ENCODE measurements at places on chromosomes 2 and 18.
A peak's percentile ranks its signal among the peaks of the same experiment; 100 is the strongest.

DNA sequence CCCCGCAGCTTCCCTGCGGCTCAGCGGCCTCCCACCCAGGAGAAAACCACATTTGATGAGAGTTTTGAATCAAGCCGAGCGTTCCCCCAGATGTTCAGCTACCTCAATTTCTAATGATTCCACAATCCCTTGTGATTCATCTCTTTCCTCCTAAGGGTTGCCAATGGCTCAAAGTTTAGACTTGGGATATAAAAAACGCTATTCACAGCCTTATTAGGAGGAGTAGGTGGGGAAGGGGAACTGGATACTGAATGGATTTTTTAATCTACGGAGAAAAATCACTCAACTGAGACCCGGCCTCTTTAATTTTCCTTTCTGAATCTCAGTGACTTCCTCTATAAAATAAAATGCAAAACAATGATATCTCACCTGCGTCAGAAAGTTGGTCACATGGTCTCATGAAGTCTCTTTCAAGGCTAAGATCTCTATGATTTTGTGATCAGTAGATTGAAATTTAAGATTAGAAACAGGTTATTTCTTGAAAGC, 192.6 kb upstream of the TCF4 start:
- no peak for DNase-seq

GRCh38 chr18:7822435-7823331, 255.6 kb downstream of the PTPRM start:
- DNase-seq: no peak

DNA sequence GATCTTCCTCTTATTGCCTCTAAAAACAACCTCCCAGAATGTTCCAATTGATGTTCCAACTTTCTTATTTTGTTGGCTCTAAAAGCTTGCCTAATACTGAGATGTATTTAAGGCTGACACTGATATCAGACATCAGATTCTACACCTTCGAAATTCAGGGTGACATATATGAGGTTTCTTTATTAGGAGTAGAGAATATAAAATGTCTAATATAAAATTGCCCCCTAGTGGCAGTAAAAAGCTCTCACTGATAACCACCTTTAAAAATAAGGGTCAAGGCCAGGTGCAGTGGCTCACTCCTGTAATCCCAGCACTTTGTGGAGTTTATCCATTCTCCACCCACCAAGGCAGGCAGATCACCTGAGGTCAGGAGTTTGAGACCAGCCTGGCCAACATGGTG, 789.7 kb upstream of the SLC39A10 start:
- peak; percentile 45 for DNase-seq

DNA sequence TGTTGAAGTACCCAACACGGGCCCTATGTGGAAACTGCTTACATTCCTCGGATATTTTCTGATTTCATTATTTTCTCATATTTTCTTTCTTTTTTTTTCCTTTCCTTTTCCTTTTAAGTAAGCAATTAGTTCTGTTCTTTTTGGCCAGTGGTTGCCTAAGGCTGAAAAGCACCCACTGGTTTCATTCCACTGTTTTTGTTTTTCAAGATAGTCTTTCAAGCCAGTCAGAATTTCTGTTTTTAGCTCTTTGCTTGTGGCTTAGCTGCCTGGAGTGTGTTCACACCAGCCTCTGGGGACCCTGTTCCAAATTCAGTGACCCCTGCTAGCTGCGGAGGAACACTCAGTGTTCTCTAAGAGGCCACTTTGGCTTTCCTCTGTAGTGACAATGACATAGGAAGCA, 73.6 kb downstream of the NRP2 start:
- DNase-seq: no peak

DNA sequence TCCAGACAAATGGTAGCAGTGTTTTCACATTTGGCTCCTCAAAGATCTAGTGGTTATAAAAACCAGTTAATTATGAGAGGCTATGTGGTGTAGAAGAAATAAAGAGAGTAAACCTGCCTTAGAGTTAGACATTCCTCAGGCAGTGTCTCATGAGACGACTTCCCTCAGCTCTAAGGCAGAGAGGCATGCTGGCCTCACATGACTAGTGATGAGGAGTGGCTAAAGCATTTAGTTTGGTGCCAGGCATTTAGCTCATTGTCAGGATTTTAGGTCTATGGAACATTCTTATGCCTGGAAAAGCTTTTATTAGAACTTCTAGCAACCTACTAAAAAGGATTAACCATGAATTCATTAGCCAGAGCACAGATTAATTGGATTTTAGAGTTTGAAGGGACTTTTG, 90.3 kb downstream of the RPRM start:
- no peak for DNase-seq

DNA sequence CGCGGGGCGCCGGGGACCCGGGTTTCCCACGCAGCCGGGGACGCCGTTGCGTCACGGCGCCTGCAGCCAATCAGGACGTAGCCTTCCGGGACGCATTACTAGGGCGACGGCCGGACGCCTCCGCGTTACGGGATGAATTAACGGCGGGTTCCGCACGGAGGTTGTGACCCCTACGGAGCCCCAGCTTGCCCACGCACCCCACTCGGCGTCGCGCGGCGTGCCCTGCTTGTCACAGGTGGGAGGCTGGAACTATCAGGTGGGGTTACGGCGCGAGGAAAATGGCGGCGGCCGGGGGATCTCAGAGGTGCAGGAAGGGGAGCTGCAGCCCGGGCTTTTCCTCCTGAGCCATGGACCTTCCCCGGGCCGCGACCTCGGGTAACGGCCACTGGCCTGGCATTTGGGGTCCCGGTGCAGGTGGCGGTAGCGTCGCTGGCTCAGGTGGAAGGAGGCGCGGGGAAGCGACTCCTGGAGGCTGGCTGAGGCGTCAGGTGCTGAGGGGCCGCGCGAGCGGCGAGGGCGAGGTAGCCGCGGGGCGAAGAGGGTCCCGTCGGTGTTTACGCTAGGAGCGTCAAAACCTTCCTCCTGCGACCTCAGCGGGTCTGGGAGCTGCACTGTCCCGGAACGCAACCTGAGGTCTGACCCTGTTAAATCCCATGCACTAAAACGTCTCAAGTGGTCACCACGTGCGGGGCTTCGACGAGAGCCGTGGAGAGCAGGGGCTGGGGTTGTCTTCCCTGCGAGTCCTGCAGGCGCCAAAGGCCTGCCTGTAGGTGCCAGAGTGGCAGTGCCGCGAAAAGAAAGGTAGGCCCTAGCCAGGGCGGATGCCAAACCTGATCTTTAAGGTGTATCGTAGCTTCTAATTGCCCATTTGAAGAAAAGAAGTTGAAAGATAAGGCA, at the start of gene LCLAT1:
Gene LCLAT1, plus strand, starts transcription at position 98 of the 897 bp plus-strand sequence. CDS start 78,345 bp downstream, outside the sequence.
- DNase-seq: peak; percentile 78

- DNase-seq: no peak
Observed at GRCh38 chr2:85396531-85397470, 13.4 kb downstream of the CAPG start.

DNA sequence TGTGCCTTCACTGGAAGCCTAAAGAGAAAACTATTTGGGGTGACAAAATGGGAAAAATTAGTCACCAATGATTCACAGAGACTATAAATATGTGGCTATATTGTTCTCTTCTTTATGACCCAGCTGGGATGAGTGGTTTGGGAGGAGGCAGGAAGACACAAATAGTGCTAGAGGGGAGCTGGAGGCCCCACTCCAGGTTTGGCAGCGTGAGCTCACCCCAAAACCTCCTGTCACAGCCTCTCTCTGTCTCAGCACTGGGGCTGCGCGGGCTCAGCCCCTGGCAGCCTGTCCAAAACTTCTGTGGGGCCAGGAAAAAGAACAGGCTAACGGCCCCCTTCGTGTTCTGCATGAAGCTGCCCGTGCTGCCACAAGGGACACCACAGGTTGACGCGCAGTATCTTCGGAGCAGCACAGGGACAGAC, 73.2 kb upstream of the LCLAT1 start:
- no peak for DNase-seq

- no peak for DNase-seq
Observed at GRCh38 chr2:208182835-208183234, 7.0 kb downstream of the C2orf80 start.

DNA sequence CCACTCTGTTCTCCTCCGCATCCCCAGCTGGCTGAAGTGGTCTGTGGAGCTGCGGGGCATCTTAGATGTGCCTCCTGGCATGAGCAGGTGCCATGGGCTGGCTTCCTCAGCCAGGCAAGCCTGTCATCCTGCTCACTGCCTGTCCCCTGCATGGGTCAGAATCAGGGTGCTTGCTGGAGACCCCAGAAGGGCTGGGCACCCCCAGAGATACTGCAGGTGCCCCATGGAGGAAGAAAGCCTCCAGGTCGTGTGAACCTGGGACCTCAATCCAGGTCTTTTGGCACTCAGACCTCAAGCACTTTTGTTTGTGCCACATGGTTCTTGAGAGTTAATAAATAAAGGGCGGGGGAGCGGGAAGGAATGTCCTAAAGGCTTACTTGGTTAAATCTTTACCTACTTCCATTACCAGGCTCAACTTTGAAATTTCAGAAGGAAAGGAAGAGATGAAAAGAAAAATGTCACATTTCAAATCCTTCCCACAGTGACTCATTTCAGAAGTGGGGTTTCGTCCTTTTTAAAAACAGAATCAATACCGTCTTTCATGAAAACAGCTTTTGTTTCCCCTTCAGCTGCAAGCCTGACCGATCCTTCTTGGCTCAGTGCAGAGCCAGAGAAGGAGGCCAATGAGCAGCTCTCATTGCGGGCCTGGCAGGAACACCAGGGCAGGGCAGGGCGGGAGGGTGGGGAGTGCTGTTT, 69.9 kb downstream of the RHOB start:
- no peak for DNase-seq

- no peak for DNase-seq
Observed at GRCh38 chr2:230922951-230923717, 1.9 kb downstream of the GPR55 start.

DNA sequence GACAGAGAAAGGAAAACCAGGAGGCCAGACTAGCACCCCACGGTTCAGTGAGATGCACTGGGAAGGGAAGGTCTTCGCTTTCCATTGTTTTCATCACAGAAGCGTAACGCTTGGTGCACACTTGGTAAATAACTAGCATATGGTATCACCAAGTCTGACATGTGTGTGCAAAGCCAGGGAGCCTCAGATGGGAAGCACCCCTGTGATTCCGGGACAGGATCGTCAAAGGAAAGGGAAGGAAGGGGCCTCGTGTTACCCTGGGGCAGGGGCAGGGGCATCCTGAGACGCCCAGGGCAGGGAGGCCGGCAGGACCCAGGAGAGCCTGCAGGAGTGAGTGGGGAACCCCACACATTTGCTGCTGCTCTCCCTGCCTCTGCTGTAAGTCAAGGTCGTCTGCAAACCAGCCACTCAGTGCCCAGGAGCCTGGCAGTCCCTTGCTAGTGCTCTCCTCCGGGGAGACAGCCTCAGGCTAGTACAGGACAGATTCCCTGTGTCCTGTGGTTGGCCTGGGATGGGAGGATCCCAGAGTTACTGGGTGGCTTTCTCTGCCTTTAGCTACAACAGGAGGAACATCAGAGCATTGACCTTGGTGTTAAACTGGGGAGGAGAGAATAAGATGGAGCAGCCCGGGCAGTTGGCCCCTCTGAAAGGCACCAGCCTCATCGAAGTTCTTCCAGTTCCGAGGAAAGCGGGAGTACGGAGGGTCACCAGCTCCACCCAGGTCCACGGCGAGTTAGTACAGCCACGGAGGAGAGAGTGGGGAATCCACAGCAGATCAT, 192.5 kb downstream of the NDUFA10 start:
- no peak for DNase-seq

DNA sequence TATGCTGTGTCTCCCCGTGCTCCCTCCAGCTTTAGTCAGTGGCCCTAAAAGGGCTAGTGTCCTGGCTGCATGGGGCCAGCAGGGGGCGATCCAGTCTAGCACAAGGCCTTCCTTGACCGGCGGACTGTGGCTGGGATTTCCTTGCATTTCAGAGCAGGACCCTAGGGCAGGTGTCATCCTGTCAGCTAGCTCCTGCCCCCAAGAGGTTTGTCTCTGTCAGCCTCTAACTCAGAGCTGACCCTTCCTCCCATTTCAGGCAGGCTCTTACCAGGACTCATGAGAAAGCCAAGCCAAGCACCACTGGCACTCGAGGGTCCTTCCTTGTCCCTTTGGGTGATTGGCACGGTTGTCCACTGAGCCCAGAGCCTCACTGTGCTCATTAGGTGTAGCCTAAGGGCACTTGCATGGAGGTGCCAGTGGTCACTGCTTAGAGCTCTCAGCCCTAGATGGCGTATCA, 140.3 kb downstream of the RPIA start:
- DNase-seq: no peak

DNA sequence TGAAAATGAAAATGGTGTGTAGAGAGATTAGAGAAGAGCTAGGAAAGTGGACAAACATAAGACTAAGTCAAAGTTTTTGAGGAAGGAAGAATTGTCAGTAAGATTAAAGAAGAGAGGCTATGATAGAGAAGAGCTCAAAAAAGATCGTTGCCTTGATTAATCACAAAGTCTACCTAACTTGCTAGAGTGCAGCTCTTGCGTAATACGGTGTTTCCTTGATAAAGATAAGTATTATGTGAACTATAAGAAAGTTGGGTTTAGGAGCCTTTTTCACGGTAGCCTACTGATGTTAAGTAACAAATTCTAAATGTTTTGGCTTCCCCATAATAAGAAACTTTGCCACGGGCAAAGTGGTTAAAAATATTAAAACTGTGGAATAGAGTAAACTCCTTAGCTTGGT, 226.4 kb upstream of the NRXN1 start:
- no peak for DNase-seq

- DNase-seq: no peak
Observed at GRCh38 chr2:157786663-157787363, 89.3 kb downstream of the ACVR1 start.

DNA sequence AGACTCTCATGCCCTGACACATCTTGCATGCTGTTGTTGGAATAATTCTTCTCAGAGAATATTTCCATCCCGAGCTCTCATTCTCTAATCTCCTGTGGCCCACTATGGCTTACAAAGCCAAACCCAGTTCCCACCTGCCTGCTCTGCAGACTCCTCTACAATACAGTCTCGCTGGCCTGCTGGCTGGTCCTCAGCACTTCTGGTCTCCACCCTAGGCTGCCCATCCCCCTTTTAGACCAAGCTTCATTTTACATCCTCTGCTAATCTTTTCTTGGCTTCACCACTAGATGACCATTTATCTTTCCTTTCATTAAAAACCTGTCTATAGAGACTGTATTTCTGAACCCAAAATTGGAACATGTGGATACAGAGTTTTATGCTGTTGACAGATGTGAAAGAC, 42.5 kb upstream of the YPEL5 start:
- DNase-seq: no peak

GRCh38 chr2:181319286-181319685, 137.9 kb upstream of the ITGA4 start:
- no peak for DNase-seq

- no peak for DNase-seq
Observed at GRCh38 chr2:157375384-157375783, 49.8 kb upstream of the ERMN start.

DNA sequence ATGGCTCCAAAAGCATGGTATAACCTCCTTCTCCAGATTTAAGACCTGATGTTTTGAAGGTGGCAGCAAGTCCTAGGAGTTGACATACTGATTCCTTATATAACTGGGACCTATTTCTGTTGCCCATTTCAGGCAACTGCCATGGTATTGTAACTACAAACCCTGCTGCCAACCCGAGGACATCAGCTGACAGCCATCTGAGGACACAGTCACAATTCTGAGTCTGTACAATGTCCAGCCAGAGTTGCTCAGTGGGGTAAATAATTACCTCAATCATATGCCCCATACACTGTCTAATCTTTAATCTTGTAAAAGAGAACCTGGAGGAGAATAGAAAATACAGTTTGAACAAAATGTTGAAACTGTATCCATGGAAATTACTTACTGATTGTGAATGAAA, 8.7 kb upstream of the GAREM2 start:
- DNase-seq: no peak
